ENCODE measurements at places on chromosomes 12 and 14.
A peak's percentile ranks its signal among the peaks of the same experiment; 100 is the strongest.

DNA sequence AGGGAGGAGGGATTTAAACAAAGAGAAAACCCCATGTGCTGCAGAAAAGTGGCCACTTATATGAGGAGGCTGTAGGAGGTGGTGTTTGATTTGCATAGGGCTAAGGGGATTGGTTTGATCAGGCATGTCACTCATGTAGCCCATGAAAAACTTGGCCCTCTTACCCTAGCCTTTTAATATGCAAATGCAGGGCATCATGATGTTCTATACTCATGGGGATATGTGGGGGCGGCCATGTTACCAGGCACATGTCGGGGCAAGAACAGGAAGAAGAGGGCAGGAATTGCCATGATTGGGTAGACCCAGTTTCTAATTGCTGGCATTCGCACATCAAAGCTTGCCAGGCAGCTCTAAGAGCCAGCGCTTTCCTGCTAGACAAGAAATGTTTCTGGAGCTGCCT is 28.8 kb downstream of the KLRK1 start:
- DNase-seq, result no peak

- DNase-seq, result no peak
These were observed 216.1 kb downstream of the TMEM132D start for GRCh38 chr12:129687731-129688130.

DNA sequence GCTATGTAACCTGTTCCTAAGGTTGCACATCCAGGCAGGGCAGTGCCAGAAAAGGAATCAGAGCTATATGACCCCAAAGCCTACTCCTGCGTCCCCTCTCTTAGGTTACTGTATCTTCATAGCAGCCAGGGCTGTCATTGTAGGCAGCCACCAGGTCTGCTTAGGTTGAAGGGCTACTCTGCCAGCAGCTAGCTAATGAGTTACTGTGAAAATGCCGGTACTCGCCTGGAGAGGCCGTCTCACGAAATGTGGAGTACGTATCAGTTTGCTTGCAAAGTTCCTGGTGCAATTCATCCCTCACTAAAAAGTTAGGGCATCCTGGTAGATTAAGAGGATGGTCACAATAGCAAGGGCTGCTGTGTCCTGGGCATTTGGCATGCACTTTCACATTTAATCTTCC is 50.9 kb downstream of the RPH3A start:
- DNase-seq, result no peak

GRCh38 chr14:50865391-50866076 is 6.3 kb upstream of the ABHD12B start:
- no peak for DNase-seq

DNA sequence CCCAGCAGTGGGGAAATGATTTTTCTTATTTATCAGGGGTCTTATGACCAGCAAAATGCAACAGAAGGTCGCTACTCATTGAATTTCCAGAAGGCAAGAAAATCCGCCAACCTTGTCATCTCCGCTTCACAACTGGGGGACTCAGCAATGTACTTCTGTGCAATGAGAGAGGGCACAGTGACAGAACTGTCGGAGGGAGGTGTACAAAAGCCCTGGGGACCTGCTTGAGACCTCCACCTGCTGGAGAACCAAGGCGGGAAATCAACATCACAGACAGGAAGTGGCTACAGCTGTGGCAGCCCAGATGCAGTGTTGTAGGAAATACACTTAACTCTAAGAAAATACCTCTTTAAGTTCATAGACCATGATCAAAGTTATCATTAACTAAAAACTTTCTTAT is 250.9 kb upstream of the OR4E1 start:
- no peak for DNase-seq

DNA sequence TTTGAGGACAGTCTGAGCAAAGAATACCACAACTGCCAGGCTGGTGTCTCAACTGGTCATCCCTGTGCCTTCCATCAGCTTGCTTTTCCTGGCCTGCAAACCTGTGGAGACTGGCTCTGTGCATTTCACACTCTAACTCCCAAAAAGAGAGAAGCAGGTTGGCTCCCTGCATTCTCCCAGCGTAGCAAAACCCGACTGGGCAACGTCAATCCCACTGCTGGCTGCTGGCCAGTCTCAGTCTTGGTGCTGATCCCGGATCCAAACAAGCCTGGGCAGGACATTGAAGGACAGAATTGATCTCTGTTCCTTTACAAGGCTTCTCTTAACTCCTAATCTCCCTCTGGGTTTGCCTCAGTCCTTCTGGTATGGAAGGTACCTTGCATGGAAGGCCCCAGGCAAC is 65.4 kb downstream of the FZD10 start:
- no peak for DNase-seq

DNA sequence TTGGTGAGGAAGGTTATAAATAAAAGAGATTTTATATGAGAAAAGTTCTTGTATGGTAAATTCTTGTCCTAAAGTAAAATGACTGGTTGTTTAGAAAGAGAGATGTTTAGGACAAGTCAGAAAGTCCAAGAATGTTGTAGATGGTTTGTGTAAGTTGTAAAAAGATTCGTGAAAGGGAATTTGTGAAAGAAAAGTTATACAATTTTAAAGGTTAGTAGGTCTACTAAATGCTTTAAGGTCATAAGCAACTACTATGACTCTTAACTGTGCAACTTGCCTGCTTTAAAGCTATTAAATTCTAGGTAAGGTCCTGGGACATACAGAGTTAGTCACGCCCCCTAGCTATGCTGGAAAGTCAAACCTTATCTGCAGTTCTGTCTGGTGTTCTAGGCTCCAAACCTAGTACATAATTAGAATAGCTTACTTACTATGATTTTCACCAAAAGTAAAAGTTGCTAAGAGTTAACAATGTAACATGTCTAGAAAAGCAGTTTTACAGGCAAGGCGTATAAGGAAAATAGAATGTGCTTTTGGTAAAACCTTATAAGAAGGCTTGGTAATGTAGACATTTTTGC is 11.2 kb upstream of the DHRS2 start:
- DNase-seq, result no peak

DNA sequence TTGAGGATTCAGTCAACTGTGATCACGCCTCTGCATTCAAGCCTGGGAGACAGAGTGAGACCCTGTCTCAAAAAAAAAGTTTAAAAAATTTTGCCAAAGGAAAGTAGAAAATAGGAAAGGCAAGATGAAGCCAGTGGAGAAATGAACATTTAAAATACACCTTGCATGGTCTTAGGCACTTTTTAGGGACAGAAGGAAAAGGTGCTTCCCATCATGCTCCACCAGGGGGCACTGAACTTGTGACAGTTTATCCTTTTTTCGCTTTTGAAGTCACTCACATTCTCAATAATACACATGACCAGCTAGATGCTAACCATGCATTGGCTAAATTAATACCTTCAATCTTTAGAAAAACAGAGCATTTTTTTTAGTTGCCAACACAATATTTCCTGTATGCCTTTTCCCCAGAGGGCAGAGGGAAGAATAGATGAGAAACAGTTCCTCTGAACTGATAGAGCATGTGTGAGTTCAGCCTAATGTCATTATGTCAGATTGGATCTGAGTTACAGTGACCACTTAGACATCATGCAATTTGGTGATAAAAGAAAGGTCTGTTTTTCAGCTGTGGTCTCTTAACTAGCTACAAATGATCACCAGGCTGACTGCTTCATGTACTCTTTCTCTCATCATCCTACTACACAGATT is 221.8 kb upstream of the SSTR1 start:
- DNase-seq, result peak; percentile 6

DNA sequence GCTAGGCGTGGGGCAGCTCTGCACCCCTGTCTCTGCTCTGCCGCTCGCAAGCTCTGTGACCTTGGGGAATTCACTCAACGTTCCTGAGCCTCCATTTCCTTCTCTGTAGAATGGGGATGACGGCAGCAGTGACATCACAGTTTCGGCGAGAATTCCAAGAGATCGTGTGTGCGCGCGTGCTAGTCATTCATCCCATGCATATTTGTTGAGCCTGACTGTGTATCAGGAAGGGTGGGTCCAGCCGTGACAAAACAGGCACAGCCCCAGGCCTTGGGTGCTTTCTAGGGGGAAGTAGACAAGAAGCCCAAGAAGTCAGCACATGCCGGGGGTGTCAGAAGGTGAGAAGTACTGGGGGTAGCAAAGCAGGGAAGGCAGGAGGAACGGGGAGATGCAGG is 145.6 kb upstream of the NCOR2 start:
- DNase-seq, result no peak

DNA sequence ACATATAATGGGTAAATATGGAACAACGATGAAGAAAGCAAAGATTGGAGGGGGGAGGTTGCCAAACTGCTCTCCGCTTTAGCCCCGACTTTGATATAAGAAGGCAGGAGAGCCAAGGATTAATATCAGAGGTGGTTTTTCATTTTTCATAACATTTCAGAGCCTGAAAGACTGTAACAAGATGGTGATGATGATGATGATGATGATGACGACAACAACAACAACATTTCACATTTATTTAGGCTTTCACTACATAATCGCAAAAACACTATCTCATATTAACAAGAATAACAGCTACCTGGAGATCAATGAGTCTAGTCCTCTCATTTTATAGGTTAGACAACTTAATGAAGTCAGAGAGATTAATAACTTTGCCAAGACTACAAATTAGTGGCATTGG is 86.1 kb downstream of the ANKS1B start:
- DNase-seq, result no peak

DNA sequence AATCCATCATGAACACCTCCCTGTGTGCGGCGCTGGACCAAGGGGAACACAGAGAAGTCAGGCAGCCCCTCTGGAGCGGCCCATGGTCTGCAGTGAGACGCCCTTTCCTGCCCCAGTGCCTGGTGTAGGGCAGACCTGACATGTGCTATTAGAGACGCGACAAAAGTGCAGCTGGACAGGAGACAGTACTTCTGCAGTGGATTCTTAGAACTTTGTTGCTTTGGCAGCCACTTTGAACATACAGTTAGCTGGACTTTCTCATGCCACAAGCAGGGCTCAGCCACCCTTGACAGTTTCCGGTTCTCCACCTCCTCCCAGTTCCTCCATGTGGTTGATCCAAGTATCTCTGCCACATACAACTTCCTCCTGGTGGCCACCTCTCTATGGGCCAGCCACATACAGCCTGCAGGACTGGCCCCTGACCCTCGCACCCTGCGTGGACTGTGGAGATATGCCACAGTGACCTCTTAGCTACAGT is 45.9 kb downstream of the LGMN start:
- no peak for DNase-seq

DNA sequence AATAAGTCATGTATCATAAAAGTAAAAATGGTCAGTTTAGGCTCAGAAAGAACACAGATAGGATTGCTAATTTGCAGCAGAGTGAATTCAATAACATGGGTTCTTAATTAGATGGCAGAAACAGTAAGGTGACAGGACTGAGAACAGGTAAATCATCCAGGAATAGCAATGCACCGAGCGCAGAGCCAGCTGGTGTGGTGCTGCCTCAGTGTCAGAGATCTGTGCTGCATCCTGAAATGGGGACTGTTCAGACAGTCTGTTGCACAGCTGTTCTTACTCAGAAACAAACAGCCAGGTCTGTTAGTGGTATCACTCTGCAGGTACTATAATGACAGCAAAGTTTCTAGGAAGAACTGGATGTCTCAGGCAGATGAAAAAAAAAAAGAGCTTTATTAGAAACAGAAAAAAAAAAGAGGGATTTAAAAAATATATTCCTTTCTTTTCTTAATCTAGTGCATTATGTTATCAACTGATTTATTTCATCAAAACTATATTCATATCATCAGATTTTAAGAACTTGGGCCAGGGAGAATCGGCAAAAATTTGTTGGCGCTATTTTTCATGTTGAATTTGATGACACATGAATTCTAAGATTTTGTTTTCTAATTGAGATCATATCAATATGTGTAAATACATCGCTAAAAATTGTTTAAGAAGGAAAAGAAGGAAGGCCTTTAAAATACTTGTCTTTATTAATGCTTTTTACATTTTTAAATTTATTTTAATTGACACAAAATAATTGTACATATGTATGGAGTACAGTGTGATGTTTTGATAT is 501.8 kb downstream of the PRKD1 start:
- no peak for DNase-seq

DNA sequence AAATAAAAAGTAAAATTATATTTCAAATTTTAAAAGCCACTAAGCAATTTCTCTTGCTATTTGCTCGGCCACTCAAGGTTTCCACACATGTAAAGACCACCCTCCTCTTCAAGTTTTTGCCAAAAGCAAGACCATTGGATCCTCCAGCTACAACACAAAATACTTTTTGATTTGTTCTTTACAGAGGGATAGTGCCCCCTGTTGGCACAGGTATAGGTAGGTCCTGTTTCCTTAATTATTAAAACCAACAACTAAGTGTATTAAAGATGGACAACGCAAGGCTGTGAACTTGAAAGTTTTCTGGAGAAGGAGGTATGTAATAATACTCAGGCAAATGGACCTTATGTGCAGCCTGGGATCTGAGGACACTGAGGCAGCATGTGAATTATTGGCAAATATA is 23.8 kb downstream of the ATP6V1D start:
- no peak for DNase-seq

GRCh38 chr12:1246637-1247036 is 255.6 kb downstream of the ERC1 start:
- DNase-seq, result no peak

Measured in stimulated activated CD4-positive, alpha-beta T cell treated with anti-CD3 and anti-CD28 coated beads, TNF-alpha, amount 100 ng/mL, for 24 hours (primary cell).